ENCODE measurements at places on chromosomes 2 and 18.

DNA sequence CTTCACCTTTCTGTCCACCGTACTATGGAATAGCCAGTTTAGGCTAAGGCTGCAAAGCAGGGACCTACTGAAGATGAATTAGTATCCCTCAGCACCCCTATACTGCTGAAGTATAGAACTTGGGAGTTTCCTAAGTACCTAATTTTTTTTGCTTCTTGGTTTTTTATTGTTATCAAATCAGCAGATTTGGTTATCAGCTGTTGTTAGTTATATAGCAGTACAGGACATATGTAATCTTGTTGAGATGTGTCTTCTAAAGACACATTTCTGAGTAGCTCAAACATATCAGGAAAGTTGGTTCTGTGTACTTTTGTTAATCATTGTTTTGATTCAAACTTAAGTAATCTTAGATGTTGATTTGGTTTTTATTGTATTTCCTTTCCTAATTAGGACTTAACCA lies 5.2 kb downstream of the MYL12A start:
- DNase-seq = no peak

DNA sequence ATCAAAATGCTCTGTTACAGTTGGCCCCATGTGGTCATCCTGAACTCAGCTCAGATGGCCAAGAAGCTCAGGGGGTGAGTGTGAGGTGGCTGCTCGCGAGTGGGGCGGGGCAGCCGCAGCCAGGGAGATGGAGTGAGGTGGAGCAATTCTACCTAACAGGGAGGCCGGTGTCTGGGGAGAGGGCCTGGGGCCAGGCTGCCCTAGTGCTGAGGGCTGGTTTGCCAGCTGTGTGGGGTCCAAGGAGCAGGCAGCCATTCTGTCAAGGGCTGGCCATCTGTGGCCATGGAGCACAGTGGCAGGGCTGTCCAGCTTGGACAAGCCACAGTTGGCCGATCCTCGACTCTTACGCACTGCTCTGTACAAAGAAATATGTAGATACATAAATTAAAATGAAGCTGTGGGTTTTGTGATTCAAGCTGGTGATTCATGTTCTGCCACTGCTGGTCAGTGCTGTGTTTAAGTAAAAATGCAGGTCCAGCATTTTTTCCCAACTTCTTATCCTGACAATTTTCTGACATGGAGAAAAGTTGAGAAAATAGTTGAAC lies 82.1 kb downstream of the HS6ST1 start:
- no peak for DNase-seq

- DNase-seq = no peak
Observed at GRCh38 chr2:230872151-230872967, 7.6 kb downstream of the ITM2C start.

DNA sequence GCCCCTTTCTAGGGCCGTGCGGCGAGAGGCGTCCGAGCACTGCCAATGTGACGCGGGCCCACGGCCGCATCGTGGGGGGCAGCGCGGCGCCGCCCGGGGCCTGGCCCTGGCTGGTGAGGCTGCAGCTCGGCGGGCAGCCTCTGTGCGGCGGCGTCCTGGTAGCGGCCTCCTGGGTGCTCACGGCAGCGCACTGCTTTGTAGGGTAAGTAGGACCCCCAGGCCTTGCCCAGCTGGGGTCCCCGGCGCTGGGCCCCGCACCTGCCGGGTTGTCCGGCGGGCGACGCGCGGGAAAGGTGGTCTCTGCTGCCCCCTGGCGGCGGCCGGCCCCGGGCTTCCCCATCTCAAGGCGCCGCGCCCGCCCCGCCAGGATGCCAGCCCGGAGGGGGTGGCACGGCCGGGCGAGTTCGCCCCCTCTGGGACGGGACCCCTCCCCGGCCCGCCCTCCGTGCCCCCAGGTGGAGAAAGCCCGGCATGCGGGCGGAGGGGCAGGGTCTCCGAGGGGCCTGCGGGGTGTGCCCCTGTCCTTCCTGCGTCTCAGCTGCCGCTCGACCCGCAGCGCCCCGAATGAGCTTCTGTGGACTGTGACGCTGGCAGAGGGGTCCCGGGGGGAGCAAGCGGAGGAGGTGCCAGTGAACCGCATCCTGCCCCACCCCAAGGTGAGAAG lies 1.9 kb downstream of the PRSS56 start:
- no peak for DNase-seq

- no peak for DNase-seq
Observed at GRCh38 chr2:23273786-23274185, 111.2 kb upstream of the KLHL29 start.

DNA sequence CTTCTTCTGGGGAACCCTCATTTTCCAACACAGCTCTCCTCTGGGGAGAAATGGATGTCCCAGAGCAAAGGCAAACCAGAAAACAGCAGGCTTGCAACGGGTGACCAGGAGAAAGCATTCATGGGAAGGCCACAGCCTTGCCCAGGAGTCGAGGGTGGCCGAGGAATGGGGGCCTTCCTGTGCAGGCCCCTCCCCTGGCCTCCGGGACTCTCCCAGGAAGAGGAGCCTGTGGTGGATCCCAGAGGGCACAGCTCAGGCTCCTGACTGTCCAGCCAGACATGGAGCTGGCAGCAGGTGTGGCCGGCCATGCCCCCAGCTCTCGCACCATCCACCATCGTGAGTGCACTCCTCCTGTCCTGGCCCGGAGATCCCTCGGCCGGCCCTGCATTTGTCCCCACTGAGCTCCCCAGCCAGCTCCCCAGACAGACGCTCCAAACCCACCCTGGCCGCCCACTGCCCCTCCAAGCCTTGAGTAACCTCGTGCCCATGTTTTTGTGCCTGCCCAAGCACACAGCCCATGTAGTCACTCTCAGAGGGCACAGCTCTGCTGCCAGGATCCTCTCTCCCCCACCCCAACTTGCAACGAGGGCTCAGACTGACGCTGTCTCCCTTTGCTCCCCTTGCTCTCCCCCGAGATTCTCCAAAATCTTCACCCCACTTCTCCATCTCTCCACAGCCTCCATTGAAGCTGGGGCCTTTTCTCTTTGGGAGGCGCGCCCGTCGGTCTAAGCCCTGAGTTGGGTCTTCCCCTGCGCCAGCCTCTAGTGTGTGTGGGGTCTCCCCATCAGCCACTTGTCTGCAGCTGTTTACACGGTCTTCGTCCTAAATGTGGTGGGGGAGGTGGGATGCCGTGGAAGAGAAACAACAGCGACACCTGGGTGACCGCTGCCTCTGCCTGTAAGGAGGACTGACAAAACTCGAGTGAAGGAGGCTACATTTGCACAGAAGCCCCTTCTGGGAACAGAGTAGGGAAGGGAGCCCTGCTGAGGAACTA lies 9.8 kb downstream of the PRLH start:
- DNase-seq = no peak

DNA sequence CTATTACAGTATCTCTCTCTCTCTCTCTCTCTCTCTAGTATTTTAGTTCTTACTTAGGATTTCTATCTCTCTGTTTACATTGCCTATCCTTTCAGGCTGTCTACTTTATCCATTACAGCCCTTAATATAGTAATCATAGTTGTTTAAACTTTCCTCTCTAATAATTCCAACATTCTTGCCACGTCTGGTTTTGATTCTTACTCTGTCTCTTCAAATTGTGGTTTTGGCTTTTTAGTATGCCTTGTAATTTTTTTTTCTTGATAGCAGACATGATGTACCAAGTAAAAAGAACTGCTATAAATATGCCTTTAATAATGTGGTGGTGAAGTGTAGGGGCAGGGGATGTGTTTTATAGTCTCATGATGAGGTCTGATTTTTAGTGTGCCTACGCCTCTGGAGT lies 1809.5 kb upstream of the CELF4 start:
- DNase-seq = no peak

DNA sequence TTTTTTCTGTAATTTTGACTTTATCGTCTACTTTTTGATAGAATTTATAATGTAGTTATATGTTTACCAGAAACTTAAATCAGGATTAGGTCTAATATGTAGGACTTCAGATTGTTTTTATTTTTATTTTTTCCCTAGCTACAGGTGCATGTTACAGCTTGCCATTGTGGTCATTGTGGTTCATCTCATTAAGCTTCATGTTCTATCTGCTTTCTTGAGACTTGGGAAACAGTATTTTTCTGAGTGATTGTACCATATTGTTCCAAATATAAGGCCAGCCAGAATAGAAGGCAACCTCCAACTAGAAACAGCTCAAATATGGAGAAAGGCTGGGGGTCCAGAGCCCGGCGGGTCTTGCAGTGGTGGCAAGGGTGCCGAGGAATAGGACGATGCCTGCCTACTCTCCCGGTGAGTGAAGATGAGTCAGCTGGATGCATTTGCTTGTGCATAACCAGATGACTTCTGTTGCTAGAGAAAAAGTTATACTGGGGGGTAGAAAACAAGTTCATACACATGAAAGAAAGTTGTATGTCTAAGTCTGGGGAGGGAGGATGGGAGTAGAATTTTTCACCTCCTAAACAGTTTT lies 188.4 kb downstream of the CCDC85A start:
- no peak for DNase-seq

GRCh38 chr2:86519349-86519748 lies 43.9 kb downstream of the CHMP3 start:
- no peak for DNase-seq

DNA sequence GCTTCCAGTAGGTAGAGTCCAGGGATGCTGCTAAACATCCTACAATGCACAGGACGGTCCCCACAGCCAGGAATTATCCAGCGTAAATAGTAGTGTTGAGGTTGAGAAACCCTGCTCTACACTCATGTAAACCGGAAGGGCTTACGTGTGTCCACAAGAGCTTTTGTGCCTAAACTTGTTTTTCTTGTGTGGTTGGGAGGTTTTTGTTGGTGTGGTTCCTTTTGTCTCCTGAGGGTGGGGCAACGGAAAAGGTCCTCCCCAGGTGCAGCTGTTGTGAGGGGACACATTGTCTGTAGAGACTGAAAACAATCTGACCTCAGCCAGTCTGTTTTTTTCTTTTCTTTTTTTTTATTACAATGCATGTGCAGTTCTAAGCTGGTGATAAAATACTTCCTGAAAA lies 72.7 kb upstream of the MGAT5 start:
- no peak for DNase-seq

- no peak for DNase-seq
Observed at GRCh38 chr2:121232626-121233265, 52.3 kb downstream of the TFCP2L1 start.

DNA sequence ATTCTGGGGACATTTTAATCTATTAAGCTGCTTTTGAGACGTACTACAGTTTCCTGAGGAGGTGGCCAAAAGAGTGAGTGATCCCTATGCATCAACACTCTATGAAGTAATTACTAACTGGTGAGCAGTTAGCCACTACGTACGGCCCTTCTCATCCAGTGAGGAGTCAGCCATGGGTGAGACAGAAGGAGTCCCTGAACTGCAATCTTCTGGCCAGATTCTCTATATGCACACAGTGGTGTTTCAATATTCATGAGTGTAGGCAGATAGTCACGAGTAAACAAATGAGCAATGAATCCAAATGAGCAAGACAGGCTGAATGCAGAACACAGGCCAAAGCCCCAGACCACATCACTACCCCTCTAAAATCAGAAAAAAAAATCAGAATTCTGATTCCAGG lies 29.8 kb upstream of the TMEM214 start:
- no peak for DNase-seq

DNA sequence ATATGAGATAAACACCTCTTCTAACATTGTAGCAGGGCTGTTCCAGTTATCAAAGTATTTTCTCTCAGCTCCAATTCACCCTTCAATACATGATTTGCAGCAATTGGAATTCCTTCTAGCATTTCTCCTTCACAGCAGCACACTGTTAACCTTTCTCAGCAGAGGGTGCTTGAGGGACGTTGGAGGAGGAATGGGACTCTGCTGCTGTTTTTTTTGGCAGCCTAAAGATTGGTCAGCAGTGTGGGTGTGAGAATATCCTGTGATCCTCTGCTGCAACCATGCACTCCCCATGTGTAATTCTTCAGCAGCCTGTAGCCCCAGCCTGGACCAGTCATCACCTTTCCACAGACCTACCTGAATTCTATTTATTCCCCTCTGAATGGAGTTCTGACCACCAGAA lies 1708.9 kb upstream of the CELF4 start:
- no peak for DNase-seq

DNA sequence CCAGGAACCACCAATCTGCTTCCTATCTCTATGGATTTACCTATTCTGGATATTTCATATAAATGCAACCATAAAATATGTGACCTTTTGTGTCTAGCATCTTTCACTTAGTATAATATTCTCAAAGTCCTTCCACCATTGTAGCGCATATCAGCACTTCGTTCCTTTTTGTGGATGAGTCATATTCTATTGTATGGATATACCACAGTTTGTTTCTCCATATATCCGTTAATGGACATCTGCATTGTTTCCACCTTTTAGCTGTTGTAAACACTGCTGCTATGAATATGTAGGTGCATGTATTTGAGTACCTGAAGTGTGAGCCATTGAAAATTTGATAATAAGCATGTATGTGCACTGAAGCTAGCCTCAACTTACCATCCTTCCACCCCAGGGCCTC lies 80.1 kb downstream of the NBAS start:
- no peak for DNase-seq

DNA sequence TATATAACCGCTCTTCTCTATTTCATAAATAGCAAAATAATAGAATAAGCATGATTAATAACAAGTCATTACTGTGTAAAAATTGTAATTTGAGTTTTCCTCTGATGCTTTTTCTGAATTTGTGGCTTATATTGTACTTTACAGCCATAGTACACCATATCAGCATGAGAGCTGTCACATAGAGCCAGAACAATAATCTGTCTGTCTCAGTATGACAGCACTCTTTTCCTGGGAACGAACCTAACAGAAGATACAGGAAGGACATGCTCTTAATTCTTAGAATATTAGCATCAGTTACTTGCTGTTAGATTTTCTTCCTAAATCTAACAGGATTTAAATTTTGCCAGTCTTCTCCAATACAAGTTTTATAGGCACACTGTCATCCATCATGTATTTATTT lies 21.3 kb upstream of the NRXN1 start:
- DNase-seq = no peak

DNA sequence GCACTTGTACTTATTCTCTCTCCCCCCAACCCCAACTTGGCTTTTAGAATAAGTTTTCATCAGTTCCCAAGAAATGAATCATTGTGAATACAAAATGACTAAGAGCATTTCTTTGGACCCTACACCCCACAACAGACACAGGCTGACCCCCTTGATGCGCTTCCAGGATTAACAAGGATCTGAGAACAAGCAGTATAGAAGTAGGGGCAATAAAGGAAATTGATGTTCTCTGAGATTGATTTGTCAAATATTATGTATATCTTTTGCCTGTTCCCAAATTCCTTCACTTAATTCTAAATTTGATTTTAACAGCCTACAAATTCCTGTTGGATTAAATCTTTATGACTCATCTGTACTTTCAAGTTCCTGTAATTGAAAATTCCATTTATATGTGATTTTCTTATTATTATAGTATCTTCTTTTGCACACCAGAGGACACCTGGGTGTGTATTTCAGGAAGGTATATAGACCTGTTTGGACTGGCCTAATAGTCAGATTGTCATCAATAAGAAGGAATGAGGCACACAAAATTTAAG lies 10.2 kb upstream of the PTPN4 start:
- DNase-seq = no peak

DNA sequence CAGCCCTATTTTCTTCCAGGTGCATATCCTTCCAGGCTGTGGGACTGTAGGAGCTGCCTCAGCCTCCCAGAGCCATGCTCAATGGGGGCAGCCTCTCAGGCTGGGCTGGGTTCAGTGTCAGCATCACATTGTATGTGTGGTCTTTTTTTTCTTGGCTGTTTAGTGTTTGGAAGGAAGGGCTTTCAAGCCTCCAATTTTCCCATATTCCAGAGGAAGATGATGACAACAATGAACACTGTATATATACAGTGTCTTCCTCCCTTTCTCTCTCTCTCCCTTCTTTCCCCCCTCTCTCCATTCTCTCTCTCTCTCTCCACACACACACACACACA lies 326.4 kb downstream of the DYSF start:
- no peak for DNase-seq
